ENCODE measurements at places on chromosomes 5 and 9.

DNA sequence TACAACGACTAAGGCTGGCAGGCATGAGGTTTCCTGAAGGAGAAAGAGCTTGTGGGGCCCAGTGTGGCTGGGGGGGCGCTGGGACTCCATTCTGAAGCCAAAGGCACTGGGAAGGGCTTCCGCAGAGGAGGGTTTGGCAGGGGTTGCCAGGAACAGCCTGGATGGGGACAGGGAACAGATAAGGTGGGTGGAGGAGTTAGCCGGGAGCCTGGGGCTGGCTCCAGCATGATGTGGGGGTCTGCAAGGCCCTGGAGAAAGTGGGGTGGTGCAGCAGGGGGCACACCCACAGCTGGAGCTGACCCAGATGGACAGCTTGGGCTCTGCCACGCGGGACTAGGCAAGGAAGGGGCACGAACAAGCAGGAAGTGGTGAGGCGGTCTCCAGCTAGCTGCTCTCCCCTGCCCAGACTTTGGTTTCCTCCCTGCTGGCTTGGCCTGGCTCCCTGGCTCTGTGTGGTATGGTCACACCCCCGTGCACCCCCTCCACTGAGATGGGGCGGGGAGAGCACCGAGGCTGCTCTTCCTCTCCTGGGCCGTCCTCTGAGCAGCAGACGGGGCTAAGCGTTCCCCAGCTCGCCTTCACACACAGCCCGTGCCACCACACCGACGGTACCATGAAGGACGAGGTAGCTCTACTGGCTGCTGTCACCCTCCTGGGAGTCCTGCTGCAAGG, at the start of gene LTC4S:
Gene LTC4S (plus strand): TSS at position 519 of the 672 bp plus-strand sequence. CDS start 95 bp downstream, at position 614.
- no peak for DNase-seq

- no peak for DNase-seq
These were observed 6.8 kb upstream of the HNRNPA0 start for GRCh38 chr5:137760719-137761516.

GRCh38 chr5:132063090-132063911, 2.8 kb downstream of the IL3 start:
- peak; percentile 1 for DNase-seq

- DNase-seq, result no peak
These were observed 8.1 kb downstream of the ARPC5L start for GRCh38 chr9:124869986-124870560.

- no peak for DNase-seq
These were observed 43.2 kb upstream of the MAMDC2 start for GRCh38 chr9:70000469-70000868.

GRCh38 chr5:67331296-67331925, 134.8 kb upstream of the CD180 start:
- no peak for DNase-seq

GRCh38 chr5:139671096-139671841, 23.1 kb downstream of the CXXC5 start:
- no peak for DNase-seq

GRCh38 chr9:3337515-3338225, 188.1 kb downstream of the RFX3 start:
- no peak for DNase-seq

DNA sequence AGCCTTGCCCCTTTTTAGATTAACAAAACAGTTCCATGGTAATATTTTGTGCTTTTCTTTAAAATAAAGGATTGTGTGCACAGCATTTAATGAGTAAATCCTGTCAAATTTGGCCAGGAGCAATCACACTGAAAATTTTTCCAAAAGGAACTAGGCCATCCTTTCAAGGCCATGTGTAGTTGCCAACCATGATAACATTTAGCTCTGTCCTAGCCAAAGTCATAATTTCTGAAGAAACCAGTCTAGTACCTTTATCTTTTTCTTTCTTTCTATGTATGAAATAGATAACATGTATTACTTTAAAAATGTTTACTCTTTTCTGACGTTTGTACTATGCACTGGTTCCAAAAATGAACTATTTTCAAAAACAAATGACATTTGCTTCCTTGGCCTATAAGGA, 143.7 kb downstream of the PBX3 start:
- no peak for DNase-seq

- DNase-seq, result no peak
These were observed 464.9 kb upstream of the MPDZ start for GRCh38 chr9:13744261-13744901.

DNA sequence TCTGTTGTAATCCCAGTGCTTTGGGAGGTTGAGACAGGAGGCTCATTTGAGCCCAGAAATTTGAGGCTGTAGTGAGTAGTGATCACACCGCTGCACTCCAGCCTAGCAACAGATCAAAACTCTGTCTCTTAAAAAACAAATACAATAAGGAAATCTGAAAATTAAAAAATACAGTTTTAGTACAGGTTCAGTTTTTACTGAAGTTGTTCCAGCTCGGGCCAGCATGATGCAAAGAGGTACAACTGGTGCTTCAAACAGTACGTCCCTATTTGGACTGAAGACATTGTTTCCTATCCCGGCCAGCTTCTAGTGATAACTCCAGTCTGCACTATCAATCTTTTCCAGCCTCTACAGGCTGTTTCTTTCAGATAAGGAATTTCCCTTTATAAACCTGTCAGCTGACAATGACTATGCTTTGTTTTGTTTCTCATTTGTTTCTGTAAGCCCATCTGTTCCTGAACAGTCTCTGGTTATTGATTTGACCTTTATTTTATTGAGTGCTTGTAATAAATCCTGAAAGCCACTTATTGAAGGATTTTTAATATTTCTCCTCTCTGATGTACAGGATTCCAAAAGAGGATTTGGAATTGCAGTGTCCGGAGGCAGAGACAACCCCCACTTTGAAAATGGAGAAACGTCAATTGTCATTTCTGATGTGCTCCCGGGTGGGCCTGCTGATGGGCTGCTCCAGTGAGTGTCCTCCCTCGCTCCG, 41.9 kb downstream of the TJP2 start:
- no peak for DNase-seq

GRCh38 chr9:132991351-132992300, 13.1 kb downstream of the GFI1B start:
- DNase-seq, result no peak

DNA sequence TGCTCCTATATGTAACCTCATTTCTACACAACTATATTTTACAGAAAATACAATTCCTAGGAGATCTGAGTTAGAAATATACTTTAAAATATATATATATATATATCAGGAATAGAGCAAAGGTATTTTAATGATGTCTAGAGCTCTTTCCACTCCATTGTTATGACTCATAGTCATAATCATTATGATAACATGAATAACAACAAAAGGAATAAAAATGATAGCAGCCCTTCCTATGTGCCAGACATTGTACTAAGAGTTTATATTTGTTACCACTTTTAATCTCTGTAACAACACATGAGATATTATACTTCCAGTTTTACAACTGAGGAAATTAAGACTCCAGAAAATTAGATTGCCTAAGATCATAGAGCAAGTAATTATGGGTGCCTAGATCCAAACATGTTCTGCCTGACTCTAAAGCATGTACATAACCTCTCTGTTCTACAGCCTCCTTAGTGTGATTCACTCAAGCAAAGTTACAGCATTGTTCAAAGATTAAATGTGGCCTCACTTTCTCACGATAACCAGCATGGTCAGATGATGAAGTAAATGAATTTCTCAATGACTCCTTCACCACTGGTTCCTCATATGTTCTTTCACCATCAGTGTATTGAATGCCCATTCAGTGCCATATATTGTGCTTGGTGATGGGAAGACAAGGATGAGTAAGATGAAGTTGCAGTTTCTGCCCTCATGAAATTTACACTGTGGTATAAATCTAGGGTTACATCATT, 452.1 kb downstream of the EFNA5 start:
- DNase-seq, result no peak

GRCh38 chr5:16529306-16529705, 63.7 kb upstream of the ZNF622 start:
- DNase-seq, result no peak

- DNase-seq, result no peak
These were observed 17.1 kb upstream of the EPB41L4A start for GRCh38 chr5:112436144-112436543.

DNA sequence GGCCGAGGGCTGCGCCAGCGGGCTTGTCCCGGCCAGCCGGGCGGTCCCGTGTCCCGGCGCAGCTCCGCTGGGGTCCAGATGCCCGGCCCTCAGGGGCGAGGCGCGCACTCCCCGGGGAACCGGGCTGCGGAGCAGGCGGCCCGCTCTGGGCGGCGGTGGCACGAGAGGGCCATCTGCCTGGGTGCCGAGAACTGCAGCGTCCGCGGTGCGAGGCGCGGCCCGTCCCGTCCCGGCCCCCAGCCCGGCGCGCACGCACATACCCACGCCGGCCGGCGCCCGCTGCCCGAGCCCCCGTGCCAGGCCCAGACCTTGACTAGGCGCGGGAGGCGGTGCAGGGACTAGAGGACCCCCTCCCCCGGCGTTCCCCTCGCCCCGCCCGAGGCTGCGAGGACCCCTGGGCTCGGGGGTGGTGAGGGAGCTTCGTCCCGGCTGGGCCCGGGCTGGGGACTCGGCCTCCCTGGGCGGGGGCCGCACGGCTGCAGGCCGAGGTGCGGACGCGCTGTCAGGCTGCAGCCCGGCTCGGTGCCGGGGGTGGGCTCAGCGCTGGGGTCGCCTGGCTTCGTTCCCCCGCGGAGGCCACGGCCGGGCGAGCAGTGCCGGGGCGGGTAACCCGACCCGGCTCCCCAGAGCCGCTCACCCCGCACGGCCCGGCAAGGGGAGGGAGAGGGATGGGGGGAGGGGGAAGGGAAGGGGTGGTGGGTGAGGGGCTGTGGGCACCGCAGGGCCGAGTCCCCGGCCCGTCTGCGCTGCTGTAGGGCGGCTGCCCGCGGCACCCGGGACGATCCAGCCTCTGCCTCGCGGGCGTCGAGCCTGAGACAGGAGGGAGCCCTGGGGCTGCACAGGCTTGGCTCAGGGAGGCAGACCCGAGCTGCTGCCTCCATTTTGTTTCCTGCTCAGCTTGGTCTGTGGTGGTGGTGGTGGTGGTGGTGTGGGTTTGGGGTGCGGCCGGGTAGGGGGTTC, 1.2 kb upstream of the NSD1 start:
- no peak for DNase-seq

GRCh38 chr5:79845448-79846197, 145.4 kb downstream of the MTX3 start:
- no peak for DNase-seq

DNA sequence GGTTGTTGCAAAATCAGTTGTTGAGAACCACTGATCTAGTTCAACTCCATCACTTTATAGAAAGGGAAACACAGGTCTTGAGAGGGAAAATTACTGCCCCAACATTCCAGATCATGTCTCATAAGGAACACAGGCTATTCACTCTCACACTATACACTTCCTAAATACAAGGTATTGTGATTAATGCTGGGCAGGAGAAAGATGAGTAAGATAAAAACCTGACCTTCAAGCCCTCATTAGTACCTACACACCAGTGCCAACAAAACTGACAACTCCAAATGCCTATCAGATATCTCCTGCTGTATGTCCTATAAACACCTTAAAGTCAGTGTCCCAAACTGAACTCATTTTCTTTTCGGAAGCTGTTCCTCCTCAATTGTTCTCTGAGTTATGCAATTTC, 8.2 kb downstream of the GNE start:
- no peak for DNase-seq

DNA sequence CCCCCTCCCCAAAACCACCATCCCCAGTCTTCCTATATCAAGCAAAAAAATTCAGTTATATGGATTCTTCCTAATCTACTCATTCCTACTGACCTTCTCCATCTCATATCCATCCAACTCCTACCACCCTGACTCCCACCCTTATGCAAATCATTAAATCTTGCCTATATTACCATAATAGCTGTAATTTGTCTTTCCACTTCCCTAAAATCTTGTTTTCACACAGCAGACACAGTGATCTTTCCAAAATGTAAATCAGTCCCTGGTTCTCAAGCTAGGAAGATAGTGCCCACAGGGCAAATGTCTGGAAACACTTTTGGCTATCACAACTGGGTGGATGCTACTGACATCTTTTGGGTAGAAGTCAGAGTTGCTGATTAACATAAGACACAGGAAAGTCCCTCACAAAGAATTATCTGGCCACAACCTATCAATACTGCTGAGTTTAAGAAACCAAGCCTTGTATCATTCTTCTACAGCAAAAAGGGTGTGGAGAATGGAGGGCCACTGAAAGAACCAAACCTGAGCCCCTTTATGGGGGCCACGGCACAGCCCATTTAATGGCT, 1.4 kb downstream of the SRA1 start:
- no peak for DNase-seq

GRCh38 chr9:37732086-37732741, 21.4 kb upstream of the TRMT10B start:
- DNase-seq, result no peak

- DNase-seq, result no peak
These were observed 217.4 kb downstream of the SLIT3 start for GRCh38 chr5:169083394-169084018.

- no peak for DNase-seq
These were observed 265.0 kb upstream of the FAM174A start for GRCh38 chr5:100270023-100270771.

- DNase-seq, result no peak
These were observed 162.3 kb downstream of the AOPEP start for GRCh38 chr9:94888775-94889174.

GRCh38 chr5:51392689-51393199, 9.5 kb downstream of the ISL1 start:
- DNase-seq, result no peak

DNA sequence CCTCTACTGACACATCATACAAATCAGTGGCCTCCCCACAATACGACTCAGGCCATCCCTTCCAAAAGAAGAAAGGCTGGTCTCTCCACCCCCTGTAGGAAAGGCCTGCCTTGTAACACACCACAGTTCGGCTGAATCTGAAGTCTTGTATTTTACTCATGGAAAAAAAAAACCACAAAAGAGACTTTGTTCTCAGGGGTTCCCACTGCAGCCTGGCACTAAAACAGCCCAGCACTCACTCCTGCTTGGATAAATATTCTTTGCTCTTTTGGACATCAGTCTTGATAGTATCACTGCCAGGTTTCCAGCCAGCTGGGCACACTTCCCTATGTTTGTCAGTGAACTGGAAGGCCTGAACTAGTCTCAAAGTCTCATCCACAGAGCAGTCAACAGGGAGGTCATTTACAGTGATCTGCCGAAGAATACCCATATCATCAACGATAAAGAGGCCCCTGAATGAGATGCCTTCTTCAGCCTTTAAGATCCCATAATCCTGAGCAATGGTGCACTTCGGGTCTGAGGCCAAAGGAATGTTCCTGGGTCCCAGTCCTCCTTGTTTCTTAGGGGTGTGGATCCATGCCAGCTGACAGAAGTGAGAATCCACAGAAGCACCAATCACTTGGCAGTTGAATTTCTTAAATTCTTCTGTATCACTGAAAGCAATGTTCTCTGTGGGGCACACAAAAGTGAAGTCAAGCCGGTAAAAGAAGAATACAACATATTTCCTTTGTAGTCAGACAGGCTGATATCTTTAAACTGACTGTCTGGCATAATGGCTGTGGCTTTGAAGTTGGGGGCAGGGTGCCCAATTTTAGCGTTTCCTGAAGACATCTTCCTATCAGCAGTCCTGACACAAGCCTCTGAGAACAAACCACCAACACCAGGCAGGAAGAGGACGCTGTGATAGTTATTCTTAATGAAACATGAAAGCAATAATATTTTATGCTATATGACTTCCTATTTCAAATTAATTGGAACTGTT, 198.1 kb downstream of the LURAP1L start:
- DNase-seq, result no peak

GRCh38 chr5:86688406-86688805, 70.7 kb downstream of the COX7C start:
- no peak for DNase-seq

GRCh38 chr5:118611332-118611945, 376.9 kb downstream of the DTWD2 start:
- peak; percentile 0 for DNase-seq

- DNase-seq, result no peak
These were observed 37.0 kb downstream of the CXXC5 start for GRCh38 chr5:139684881-139685749.

Measured in NCI-H526 treated with DMSO at 0.1 percent for 48 hours (cell line).